ENCODE measurements at places on chromosomes 3 and 15.

DNA sequence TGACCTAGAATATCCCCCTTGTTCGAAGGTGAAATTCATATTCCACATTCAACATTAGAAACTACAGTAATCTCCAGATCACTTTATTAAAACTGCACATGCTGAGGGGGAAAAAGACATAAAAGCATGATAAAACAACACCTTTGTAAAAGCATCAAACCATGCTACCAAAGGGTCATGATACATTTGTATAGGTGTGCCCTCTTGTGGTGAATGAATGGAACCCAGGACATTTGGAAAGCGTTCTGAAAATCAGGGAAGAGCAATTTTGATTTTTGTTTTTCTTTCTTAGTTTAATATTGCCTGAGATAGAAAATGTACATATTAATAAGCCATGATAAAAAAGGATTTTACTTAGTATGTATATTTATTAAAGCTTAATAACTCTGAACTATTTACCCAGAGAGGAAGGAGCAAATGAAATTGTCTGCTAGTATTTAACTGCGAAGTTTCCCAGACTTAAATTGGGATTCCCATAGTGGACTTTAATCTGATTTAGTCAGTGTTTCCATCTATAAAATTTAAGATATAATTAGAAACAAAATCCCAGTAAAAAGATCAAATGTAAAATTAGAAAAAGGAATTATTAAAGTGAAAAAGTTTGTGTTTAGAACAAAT, 105.8 kb upstream of the ARL6 start:
- no peak for DNase-seq

DNA sequence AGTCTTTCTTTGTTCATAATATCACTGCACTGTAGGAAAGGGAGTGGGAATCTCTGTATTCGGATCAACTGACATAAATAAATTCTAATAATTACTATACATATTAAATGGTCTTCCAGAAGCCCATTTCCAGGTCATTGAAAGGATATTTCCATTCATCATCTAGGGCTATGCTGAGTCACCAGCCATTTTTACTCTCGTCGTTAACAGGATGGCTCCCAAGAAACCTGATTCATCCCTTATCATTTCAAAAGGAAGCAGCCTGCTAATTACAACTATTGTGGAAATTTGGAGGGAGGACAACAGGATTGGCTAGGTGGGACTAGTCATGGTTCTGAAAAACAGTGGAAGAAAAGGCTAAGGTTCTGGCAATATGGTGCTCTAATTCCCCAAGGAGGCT, 13.6 kb downstream of the GMNC start:
- DNase-seq: no peak

GRCh38 chr3:186964616-186965015, 34.3 kb downstream of the ST6GAL1 start:
- no peak for DNase-seq

GRCh38 chr3:138389841-138390581, 41.6 kb downstream of the MRAS start:
- no peak for DNase-seq

DNA sequence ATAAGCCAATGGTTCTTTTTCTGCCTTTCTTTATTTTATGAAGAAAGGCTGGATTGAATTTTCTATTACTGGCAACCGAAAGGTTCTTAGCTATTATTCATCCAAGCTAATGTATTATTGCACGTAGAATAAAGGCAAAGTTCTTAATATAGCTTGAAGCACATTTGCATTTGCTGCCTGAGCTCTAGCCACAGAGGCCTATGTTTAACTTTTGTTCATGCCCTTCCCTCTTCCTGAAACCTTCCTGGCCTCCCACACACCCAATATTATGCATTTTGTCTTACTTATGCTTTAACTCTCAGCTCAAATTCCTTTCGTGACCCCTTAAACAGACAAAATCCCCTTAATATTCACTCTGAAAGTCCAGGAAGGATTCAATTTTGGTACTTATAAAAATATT, 71.0 kb upstream of the ZNF280D start:
- no peak for DNase-seq

Data from right forelimb (tissue), 1 donor.